ENCODE measurements at places on chromosomes 13 and 19.

GRCh38 chr19:17327654-17328516 is 6.8 kb downstream of the ANO8 start:
- no peak for DNase-seq

DNA sequence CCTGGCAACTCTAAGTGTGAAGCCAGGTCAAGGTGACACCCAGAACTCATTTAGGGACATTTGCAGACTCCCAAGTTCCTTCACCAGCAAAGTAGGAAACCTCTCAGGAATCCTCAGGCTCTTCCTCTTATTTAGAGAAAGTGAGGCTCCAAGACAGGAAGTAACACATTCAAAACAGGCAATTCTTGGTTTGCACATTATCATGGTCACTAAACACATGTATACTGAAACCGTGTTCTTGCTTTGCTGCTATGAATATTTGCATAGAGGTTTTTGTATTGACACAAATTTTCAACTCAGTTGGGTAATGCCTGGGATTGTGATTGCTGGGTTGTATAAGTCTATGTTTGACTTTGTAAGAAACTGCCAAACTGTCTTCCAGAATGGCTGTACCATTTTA is 13.2 kb upstream of the URI1 start:
- DNase-seq, result no peak

GRCh38 chr13:111919286-111919685 is 147.7 kb upstream of the SOX1 start:
- no peak for DNase-seq

- no peak for DNase-seq
Measured at GRCh38 chr13:30355384-30355699, 48.0 kb upstream of the KATNAL1 start.

DNA sequence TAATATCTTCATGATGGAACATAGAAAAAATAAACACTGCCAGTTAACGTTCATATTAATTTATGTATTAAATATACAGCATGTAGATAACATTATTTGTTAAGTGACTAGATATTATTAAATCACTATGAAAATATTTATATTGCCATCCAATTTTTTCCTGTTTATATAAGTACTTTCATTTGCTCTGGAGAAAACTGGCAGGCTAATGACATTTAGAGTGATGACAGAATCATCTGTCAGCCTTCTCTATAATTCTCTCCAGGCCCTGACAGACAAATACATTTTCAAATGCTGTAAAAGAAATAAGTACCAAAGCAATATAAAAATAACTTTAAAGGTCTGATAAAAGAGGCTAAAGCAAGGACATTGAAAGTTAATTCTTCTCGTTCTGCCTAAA is 2556.7 kb upstream of the PCDH20 start:
- DNase-seq, result no peak

DNA sequence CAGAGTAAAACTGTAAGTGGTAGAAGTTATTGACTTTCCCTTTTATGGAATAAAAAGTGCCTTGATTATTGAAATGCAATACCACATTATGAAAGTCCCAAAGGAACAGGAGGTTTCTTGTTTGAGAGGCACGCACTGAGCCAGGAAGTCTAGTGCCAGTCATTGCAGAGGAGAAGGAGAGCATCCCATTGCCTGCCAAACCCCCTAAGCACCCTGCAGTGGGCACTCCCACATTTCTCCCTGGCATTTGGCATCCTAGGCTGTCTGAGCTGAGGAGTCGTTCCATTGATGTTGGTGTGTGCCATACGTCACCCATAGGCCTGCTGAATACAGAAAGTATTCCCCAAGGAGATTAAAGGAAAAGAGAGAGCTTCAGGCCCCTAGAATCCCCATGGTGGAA is 85.7 kb upstream of the MBNL2 start:
- DNase-seq, result no peak

DNA sequence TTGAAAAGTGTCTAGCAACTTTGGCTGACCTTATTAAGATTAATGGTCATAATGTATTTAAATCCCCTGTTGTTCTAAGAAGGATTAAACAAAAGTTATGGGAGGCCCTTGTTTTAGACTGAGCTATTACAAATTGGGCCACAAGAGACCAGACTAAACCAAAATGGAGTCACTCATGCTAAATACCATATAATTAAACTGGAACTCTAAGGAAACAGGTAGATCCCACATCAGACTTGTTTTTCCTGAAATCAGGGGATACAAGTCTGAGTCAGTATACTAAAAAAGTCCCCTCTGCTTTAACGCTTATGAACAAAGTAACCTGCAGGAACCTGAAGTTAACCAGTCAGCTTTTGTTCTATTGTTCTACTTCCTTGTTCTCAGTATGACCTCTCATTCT is 305.9 kb upstream of the SGCG start:
- DNase-seq, result no peak

- DNase-seq, result no peak
Measured at GRCh38 chr13:24215126-24215525, 54.6 kb downstream of the SPATA13 start.
